NCI-H187 (cell line): ENCODE measurements at places on chromosomes 6 and 20.

GRCh38 chr6:106026748-106027715 is 59.1 kb upstream of the PRDM1 start:
- no peak for DNase-seq

DNA sequence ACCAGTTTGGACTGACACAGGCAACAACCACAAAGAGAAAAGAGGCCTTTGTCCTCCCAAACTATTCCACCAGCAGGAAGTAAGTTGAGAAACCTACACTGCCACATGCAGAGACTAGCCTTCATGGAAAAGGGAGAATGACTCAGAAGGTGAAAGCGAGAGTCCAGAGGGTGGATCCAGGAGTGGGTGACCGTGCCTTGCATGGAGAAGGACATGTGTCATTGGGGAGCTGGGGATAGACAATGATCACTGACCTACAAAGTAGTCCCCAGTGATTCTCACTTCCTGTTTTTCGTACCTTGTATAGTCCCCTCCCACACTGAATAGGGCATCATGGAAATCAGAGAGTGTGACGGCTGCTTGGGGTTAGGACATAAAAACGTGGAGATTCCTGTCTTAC is 91.9 kb downstream of the MYLK4 start:
- no peak for DNase-seq

- DNase-seq: no peak
These were observed 32.9 kb downstream of the PTCHD4 start for GRCh38 chr6:48078120-48078519.

GRCh38 chr20:54047048-54047447 is 23.3 kb downstream of the BCAS1 start:
- no peak for DNase-seq

DNA sequence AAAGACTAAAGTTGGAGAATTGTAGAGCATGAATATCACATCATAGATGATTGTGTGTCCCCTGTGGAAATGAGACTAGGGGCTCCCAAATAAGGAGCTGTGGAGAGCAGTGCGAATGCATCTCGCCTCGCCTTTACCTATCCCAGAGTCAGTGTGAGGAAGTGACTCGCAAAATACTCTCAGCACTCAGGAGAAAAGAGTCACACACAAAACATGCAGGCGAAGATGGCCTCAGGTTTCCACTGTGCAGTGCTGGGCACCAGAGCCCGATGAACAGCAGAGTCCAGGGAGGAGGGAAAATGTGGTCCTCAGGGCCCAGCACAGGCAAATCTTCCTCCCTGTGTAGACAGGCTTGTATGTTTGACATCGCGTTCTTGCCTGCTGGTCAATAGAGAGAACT is 126.5 kb upstream of the AFDN start:
- DNase-seq: no peak

- no peak for DNase-seq
These were observed 230.2 kb downstream of the PTPRK start for GRCh38 chr6:128290221-128290620.

DNA sequence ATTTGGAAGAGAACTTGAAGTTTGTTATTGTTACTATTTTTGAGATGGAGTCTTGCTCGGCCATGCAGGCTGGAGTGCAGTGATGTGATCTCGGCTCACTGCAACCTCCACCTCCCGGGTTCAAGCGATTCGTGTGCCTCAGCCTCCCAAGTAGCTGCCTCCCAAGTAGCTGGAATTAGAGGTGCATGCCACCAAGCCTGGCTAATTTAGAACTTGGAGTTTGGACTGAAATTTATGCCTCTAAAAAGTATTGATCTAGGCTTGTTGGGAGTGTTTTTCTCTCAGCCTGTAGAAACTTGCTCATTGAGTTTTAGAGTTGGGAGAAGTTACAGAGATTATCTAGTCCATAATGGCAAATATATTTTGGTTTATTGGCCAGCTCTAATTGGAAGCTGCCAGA is 4.1 kb downstream of the ITCH start:
- DNase-seq: no peak

GRCh38 chr20:24297993-24298392 is 171.4 kb upstream of the SYNDIG1 start:
- DNase-seq: no peak

GRCh38 chr6:123226398-123226797 is 230.4 kb downstream of the CLVS2 start:
- no peak for DNase-seq

GRCh38 chr20:9241232-9241692 is 172.4 kb downstream of the PLCB4 start:
- no peak for DNase-seq

DNA sequence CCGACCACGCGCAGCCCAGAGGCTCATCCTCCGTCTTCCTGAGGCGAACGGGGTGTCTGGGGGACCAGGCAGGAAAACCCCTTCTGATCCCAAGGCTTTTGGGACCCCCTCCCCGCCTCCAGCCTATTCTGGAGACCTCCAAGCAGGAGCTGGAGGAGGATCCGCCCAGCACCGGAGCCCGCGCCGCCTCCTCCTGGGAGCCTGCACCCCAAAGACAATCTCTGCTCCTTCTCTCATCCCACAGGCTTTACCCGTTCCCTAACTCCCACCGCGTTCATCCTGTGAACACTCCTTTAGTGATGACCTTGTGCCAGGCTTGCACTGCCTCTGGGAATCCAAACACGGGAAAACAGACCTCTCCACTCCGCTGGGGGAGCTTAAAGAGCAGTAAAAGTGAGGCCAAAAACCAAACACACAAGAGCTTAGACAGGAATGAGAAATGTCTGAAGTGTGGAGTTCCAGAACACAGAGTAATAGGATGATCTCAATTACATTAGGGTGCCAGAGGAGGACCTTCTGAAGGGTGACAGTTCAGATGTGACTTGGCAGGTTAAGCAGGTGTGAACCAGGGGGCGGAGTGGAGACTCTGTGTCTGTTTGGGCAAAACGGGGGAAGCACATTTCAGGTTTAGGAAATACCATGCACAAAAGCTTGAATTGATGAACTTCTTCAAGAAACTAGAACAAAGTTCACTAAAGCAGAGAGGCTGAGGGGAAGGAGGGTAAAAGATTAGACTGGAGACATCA is 7.6 kb downstream of the HLA-DRB5 start:
- no peak for DNase-seq

- no peak for DNase-seq
These were observed 61.5 kb upstream of the GGTLC1 start for GRCh38 chr20:24050119-24050518.

- peak; percentile 37 for DNase-seq
These were observed at the start of gene SMPDL3A for GRCh38 chr6:122789182-122790027. SMPDL3A (plus strand) TSS chr6:122789258; CDS start chr6:122789347, 89 bp downstream.

DNA sequence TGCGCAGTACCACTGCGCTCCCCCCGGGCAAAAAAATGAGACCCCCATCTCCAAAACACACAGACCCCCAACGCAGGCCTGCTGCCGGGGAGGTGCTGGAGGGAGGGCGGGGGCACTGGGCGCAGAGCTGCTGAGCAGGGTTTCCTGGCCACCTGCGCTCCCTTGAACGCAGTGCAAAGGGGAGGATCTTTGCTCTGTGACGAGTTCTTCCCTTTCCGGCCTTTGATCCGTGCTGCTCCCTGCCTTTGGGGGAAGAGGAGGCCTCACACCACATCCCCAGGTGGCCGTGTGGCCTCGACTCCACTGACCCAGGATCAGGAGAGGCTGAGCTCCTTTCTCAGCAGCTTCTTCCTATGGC is 8.9 kb upstream of the COL20A1 start:
- DNase-seq: no peak

DNA sequence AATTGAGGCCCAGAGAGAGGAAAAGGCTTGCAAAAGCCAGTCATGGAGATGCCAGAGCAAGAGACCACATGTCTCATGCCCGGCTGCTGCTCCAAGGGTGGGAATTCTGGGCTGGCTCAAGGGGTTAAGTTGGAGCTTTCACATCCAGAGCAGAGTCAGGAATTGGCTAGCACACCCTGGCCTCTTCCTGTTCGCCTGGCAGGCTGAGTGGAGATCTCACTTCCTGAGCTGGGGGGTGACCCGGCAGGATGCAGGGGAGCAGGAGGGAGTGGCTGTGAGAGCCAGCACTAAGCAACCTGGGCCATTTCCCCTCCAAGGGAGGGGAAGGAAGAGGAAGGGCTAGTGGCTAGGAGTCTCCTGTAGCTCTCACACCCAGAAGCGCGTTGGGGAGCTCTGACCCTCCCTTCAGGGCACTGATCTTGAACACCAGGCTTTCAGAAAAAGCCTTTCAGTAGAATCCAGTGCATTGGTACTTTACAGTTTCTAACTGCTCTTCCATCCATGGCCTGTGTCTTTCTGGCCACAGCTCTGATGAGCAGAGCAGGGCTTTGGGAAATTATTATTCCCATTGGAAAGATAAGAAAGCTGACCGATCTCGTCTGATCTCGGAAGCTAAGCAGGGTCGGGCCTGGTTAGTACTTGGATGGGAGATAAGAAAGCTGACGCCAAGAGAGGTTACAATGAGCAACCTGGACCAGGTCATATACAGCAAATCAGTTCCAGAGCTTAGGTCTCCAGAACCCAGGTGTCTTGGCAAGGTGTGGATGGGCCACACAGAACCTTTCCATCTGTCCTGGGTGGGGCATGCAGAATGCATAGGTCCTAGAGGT is 2.2 kb upstream of the CCM2L start:
- DNase-seq: no peak

- no peak for DNase-seq
These were observed 177.2 kb upstream of the RNF24 start for GRCh38 chr20:4192378-4193068.

DNA sequence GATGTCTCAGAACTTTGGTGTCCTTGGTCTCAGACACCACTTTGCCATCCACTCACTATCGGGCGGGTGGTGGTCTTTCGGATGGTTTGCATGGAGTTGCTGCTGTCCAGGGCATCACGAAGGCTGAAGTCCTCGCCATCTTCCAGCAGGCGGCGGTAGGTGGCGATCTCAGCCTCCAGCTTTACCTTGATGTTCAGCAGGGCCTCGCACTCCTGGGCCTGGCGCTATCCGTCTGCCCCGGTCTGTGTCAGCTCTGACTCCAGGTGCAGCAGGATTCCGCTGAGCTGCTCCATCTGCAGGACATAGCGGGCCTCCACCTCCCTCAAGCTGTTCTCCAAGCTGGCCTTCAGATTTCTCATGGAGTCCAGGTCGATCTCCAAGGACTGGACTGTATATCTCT is 36.0 kb downstream of the ZNF311 start:
- no peak for DNase-seq

GRCh38 chr6:133871131-133871530 is 17.8 kb upstream of the TCF21 start:
- no peak for DNase-seq

GRCh38 chr6:89021629-89022028 is 58.2 kb upstream of the RNGTT start:
- no peak for DNase-seq

GRCh38 chr20:57259121-57259937 is 7.1 kb downstream of the BMP7 start:
- no peak for DNase-seq

DNA sequence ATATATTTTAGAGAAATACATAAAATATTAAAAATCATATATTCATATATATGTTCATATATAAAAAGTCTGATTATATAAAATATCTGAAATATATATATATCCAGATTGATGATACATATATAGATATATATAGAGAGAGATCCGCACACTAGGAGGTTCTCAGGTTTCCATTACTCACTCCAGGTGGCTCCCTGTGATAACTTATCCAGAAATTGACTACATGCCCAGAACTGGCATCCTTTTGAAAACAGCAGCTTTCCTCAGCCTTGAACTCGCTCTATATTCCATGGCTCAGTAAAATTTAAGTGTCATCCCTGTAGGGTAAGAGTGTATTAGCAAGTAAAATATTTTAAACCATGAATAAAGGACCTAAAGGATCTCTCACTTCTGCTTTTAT is 206.8 kb downstream of the TINAG start:
- no peak for DNase-seq

DNA sequence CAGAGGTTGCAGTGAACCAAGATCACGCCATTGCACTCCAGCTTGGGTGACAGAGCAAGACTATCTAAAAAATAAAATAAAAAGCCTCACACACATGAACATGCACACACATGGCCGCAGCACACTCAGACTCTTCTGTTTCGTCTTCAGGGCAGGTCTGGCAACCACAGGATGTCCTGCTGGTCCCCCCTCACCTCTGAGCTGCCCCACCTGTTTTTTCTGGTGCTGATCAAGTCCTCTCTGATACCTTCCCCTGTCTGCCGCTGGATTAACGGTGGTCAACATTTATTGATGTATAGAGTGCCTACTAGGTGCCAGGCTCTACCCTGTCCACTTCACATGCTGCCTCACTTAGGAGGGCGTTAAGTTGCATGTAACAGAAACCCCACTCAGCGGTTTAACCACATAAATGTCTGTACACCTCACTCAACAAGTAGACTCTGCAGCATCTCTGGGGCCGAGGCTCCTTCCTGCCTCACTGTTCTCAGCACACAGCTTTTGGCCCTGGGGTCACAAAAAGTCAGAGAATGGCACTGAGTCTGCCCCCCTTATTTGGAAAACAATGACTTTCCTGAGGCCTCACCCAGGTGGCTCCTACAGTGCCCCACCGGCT is 4.5 kb upstream of the AP5S1 start:
- DNase-seq: no peak
